ENCODE measurements at places on chromosomes 11 and 22. TPM values are rescaled to one million over a fixed set of nuclear protein-coding genes. Genes with fewer than 3 reads are reported as not detected.
A peak's percentile ranks its signal among the peaks of the same experiment; 100 is the strongest.

DNA sequence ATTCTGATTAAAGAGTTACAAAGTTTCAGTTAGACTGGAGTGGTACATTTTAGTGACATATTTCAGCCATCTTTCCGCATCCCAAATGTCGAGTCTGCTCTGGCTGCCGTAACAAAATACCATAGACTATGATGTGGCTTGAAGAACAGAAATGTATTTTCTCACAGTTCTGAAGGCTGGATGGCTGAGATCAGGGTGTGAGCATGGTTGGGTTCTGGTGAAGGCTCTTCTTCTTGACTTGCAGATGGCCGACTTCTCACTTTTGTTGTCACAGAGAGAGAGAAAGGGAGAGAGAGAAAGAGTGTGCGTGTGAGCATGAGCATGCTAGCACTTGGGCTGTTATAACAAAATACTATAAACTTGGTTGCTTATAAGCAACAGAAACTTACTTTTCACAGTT lies 335.4 kb upstream of the RAG2 start:
- no peaks in the 10 kb centered on the region for H3K4me1 ChIP-seq
- no peaks in the 10 kb centered on the region for H3K36me3 ChIP-seq
- no peak overlapping the region for H3K27ac ChIP-seq
- no peaks in the 10 kb centered on the region for H3K27me3 ChIP-seq

- H3K4me3 ChIP-seq: peak overlapping the region; percentile 89
- no peaks in the 10 kb centered on the region for H3K36me3 ChIP-seq
- no peaks in the 10 kb centered on the region for H3K27me3 ChIP-seq
- no peak for DNase-seq
- H3K27ac ChIP-seq: peak overlapping the region; percentile 68
Observed at GRCh38 chr22:43811777-43812148, 342 bp downstream of the EFCAB6 start.

DNA sequence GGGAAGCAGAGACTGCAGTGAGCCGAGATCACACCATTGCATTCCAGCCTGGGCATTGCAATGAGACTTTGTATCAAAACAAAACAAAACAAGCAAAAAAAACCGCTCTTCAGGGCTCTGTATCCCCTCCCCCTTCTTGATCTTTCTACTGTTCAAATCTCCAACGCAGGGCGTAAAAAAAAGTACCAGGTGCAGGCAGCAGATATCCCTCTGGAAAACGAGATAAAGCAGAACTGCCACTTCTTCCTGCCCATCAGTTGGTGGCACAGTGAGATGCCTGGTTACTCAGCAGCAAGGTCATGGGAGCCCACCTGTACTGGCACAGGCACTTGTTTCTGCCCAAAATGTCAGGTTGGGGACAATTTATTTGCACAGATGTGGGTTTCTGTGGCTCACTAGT lies 11.2 kb downstream of the CCS start:
- DNase-seq: no peak
- H3K36me3 ChIP-seq: no peaks in the 10 kb centered on the region
- peaks cover 28% of the 10 kb centered on the region for H3K4me1 ChIP-seq
- no peaks in the 10 kb centered on the region for H3K27me3 ChIP-seq
- H3K4me3 ChIP-seq: no peak overlapping the region
- H3K27ac ChIP-seq: no peak overlapping the region

Gene NLRP14
- not detected for total RNA-seq

- no peak overlapping the region for H3K4me3 ChIP-seq
- H3K27me3 ChIP-seq: no peaks in the 10 kb centered on the region
- no peaks in the 10 kb centered on the region for H3K36me3 ChIP-seq
- H3K4me1 ChIP-seq: peaks cover 5% of the 10 kb centered on the region
- DNase-seq: no peak
- no peak overlapping the region for H3K27ac ChIP-seq
Observed at GRCh38 chr11:14270690-14271542, 88.1 kb downstream of the RRAS2 start.

Gene APOBEC3B
- not detected for total RNA-seq

Gene SPDYC
- total RNA-seq: not detected

DNA sequence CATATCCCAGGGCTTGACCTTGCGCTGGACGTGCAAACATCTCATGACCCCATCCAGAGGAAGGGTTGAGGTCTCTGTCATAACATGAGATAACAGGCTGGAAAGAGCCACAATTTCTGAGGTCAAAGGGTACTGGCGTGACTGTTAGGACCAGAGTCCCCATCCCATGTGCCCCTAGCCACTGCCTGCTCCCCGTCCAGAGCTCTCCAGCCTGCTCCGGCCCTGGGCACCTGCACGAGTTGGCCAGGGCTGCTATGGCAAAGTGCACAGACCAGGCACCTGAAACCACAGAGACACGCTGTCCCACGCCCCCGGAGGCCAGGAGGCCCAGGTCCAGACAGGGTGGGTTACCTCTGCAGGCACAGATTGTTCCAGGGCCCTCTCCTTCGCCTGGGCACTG lies 58.9 kb downstream of the SHANK2 start:
- H3K4me1 ChIP-seq: no peaks in the 10 kb centered on the region
- H3K36me3 ChIP-seq: no peaks in the 10 kb centered on the region
- H3K27ac ChIP-seq: no peak overlapping the region
- no peak for DNase-seq
- H3K27me3 ChIP-seq: no peaks in the 10 kb centered on the region

GRCh38 chr11:39327302-39327701 lies 2132.2 kb downstream of the LRRC4C start:
- H3K4me3 ChIP-seq: no peak overlapping the region
- no peak overlapping the region for H3K27ac ChIP-seq
- H3K36me3 ChIP-seq: no peaks in the 10 kb centered on the region
- DNase-seq: no peak

DNA sequence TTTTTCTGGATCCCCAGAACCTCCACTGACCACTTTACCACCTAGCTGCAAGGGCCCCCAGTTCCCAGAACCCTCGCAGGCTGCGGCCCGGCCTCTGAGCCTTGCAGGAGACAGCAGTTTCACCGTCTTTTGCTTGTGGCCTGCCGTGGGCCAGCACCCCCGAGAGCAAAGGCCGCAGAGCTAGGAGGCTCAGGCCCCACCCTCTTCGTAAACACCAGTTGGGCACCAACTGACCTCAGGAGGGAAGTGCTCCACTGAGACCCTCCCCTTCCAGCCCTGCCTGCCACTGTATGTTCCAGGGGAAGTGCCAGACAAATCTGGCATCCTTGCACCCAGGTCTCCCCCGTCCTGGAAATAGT lies 23.4 kb upstream of the CREB3L1 start:
- no peaks in the 10 kb centered on the region for H3K36me3 ChIP-seq
- no peak overlapping the region for H3K4me3 ChIP-seq
- H3K4me1 ChIP-seq: no peaks in the 10 kb centered on the region
- DNase-seq: no peak

Gene NXPE1
- total RNA-seq: not detected

GRCh38 chr11:47257517-47258316 lies at the start of gene NR1H3:
TSS of gene NR1H3 (plus strand) at chr11:47257996. CDS start at chr11:47259217, 1,221 bp downstream.
- H3K36me3 ChIP-seq: no peaks in the 10 kb centered on the region
- no peaks in the 10 kb centered on the region for H3K27me3 ChIP-seq
- H3K4me3 ChIP-seq: peak within 1 kb of the TSS; percentile 50

DNA sequence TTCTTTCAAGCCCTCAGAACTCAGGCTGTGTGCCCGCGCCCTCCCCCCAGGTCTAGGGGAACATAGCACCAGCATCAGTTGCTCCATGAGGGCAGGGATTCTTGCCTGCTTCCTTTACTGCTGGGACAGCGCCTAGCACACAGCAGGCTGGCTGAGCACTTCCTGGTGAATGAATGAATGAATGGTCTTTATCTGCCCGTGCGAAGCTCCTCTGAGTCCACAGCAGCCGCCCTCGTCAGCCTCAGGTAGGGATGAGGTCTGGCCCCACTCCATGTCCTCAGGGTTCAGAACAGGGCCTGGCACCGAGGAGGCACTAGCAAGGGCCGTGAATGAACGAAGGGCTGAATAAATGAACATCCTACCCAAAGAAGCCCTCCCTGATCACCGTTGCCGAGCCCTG lies 27.3 kb downstream of the ARRB1 start:
- H3K4me1 ChIP-seq: peaks cover 20% of the 10 kb centered on the region
- no peaks in the 10 kb centered on the region for H3K27me3 ChIP-seq
- no peak overlapping the region for H3K27ac ChIP-seq
- no peak for DNase-seq
- no peak overlapping the region for H3K4me3 ChIP-seq

Gene MRGPRX1
- total RNA-seq: not detected

Gene CABP4
- not detected for total RNA-seq

DNA sequence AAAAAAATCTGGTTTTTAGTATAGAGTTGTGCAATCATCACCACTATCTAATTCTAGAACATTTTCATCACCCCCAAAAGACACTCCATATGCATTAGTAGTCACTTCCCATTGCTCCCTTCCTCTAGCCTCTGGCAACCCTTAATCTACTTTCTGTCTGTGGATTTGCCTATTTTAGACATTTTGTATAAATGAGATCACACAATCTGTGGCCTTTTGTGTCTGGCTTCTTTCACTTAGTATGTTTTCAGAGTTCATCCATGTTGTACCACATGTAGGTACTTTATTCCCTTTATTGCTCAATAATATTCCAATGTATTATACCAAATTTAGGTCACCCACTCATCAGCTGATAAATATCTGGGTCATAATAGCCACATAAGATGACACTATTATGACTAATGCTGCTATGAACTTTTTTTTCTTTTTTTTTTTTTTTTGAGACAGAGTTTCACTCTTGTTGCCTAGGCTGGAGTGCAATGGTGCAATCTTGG lies 67.5 kb upstream of the SCUBE2 start:
- H3K4me3 ChIP-seq: no peak overlapping the region
- DNase-seq: no peak
- no peak overlapping the region for H3K27ac ChIP-seq
- no peaks in the 10 kb centered on the region for H3K27me3 ChIP-seq
- H3K4me1 ChIP-seq: no peaks in the 10 kb centered on the region

All from heart left ventricle (tissue), 16 donors.